ENCODE measurements at places on chromosomes 12 and 14. TPM values are rescaled to one million over a fixed set of nuclear protein-coding genes. Genes with fewer than 3 reads are reported as not detected.

DNA sequence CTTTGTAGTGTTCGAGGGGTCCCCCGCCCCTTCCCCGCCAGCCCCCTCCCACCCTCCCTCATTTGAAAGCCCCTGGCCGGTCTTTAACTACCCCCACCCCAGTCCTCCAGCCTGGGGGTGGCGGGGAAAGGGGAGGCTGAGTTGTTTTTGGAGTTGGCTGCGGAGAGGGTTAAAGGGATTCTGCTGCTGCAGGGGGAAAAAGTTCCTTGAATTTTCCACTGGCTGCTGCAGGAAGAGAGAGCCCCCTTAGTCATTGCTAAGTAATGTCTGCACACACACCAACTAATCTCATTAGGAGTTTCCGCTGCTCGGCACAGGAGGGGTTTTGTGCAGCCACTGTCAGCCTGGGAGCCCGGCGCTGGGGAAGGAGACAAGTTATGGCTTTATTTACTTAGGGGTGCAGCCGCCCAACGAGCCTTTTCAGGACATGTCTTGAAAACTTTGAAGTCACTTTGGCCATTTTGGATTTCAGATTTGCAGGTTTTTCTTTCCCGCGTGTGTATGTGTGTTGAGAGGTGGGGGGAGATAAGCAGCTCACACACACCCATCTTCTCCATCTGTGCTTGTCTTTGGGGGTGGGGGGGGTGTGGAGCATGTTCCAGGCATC is 1.8 kb downstream of the ELK3 start:
- H3K27ac ChIP-seq = peak overlapping the region; percentile 99
- H3K27me3 ChIP-seq = peaks cover 7% of the 10 kb centered on the region
- peak; percentile 69 for DNase-seq

- H3K4me1 ChIP-seq = peaks cover 62% of the 10 kb centered on the region
- no peak overlapping the region for H3K4me3 ChIP-seq
- peak overlapping the region; percentile 86 for H3K27ac ChIP-seq
- H3K36me3 ChIP-seq = peaks cover 46% of the 10 kb centered on the region
Observed at GRCh38 chr12:80582431-80582830, 125.0 kb upstream of the MYF6 start.

DNA sequence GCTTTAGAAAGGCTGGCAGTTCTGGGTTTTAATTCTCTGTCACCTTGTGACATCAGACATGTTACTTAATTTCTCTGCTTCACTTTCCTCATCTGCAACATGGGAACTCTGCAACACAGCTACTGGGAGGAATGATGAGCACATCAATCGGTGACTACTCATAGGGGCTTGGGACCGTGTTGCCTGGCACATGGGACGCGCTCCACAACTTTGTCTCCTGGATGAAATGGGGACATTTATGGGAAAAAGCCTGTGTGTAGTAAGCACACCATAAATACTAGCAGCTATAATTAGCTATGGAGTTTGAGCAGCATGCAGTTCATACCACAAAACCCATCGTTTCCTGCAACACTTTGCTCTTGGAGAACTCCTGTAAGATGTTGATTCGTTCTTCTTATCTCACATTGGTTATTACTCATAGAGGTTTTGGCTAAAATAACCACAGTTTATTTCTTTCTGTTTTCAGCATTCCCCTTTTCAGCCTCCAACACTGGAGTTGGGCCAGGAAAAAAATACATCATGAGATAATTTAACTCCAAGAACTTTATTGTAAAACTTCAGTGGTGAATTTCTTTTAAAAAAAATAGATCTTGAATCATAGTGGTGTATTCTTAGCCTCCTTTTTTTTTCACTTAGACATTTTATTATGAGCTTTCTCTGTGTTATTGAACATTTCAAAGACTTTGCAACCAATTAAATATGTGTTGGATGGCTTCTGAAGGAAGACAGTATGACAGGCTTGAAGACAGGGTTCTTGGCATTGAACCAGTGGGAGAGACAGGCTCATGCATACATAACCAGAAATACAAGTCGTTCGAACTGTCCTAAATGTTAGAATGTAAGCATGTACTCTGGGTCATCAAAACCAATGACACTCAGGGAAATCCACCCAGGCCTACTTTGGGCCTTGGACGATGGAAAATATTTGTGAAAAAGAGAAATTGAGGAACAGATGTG is 72.7 kb downstream of the RIN3 start:
- H3K4me3 ChIP-seq = peak overlapping the region; percentile 58
- peaks cover 2% of the 10 kb centered on the region for H3K27me3 ChIP-seq
- H3K36me3 ChIP-seq = peaks cover 42% of the 10 kb centered on the region
- peaks cover 48% of the 10 kb centered on the region for H3K4me1 ChIP-seq
- peak; percentile 97 for DNase-seq

- no peak within 1 kb of the TSS for H3K4me3 ChIP-seq
- H3K27me3 ChIP-seq = peaks cover 4% of the 10 kb centered on the region
- no peaks in the 10 kb centered on the region for H3K36me3 ChIP-seq
- no peak for DNase-seq
Observed at GRCh38 chr12:128852885-128853599, at the start of gene GLT1D1. GLT1D1 (plus strand) TSS chr12:128853478; CDS start chr12:128853582, 104 bp downstream.

GRCh38 chr14:101521473-101521915 is 39.8 kb upstream of the DIO3 start:
- no peak overlapping the region for H3K27ac ChIP-seq
- no peaks in the 10 kb centered on the region for H3K4me1 ChIP-seq
- H3K4me3 ChIP-seq = no peak overlapping the region
- H3K36me3 ChIP-seq = no peaks in the 10 kb centered on the region
- H3K27me3 ChIP-seq = peaks cover 8% of the 10 kb centered on the region
- no peak for DNase-seq

DNA sequence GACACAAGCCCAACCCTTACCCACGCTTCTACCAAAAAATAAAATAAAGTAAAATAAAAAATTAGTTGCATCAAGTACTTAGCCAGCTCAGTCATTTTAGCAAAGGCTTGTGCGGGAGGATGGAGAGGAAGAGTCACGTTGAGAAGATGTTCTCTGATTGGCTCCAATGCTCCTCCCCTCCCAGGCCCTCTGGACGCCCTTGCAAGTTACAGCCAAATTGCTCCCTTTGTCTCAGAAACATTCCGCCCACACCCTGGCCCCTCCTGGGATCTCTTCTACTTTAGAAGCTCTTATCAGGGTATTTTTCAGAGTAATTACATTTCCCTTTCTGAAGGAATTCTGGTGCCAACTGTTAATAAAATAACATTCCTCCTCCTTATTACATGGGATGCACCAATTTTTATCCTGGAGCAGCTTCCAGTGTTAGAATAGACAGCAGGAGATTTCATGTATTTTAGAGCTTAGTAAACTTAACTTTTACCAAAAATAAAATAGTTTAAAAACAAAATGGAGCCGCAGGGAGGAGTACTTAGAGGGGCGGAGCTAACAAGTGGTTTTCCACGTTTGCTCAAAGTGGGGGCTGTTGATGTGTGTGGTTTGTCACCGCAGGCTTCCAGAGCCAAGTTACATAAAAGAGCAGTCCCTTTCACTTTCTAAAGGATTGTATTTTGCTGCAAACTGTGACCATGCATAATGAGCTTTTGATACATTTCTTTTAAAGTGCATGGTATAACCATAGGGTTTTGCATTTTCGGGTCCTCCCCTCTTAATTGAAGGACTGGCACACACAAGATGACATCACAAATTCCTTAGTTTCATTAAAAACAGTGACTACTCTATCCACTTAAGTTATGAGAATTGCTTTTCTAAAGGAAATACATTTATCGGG is 71.7 kb upstream of the RAP1B start:
- H3K4me3 ChIP-seq = no peak overlapping the region
- peaks cover 32% of the 10 kb centered on the region for H3K4me1 ChIP-seq
- DNase-seq = no peak
- H3K27me3 ChIP-seq = peaks cover 2% of the 10 kb centered on the region

GRCh38 chr14:30444451-30444850 is 114.5 kb upstream of the G2E3 start:
- DNase-seq = no peak
- no peaks in the 10 kb centered on the region for H3K36me3 ChIP-seq
- no peak overlapping the region for H3K27ac ChIP-seq
- peaks cover 9% of the 10 kb centered on the region for H3K4me1 ChIP-seq
- peaks cover 6% of the 10 kb centered on the region for H3K27me3 ChIP-seq

DNA sequence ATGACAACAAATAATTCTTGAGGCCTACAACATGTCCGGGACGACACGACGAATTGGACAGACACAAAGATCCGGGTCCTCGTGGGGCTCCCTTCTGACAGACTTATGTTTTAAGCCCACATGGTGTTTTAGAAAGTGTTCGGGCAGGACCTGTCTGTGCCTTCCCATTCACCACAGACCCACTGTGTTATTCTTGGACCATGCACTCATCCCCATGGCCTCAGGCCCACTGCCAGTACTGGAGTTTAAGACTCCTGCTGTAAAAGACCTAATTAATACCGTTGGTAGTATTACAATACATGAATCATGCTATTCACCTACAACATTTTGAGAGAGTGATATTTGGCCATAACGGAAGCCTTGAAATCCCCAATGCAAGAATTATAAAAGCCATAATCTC is 20.0 kb downstream of the SLC15A4 start:
- H3K27ac ChIP-seq = no peak overlapping the region
- peaks cover 45% of the 10 kb centered on the region for H3K36me3 ChIP-seq
- no peaks in the 10 kb centered on the region for H3K27me3 ChIP-seq
- H3K4me1 ChIP-seq = peaks cover 35% of the 10 kb centered on the region

- H3K36me3 ChIP-seq = peaks cover 7% of the 10 kb centered on the region
- no peak overlapping the region for H3K27ac ChIP-seq
- no peaks in the 10 kb centered on the region for H3K4me1 ChIP-seq
- no peak for DNase-seq
Observed at GRCh38 chr14:106228541-106229158, 702.3 kb downstream of the TMEM121 start.

DNA sequence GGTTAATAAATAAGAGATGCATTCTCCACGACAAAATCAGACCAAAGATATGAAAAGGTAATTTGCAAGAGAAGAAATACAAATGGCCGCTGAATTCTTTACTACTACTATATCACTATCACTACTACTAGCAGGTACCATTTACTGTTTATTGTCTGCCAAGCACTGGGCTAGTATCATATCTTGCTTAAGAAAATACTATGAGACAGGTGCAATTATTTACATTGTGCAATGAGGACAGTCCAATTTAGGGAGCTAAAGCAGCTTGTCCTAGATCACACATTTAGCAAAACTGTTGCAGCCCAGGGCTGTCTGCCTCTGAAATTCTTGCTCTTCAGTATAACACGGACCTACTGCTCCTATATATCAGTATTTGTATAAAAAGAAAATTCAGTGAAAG is 52.8 kb downstream of the CRADD start:
- H3K4me1 ChIP-seq = peaks cover 15% of the 10 kb centered on the region
- DNase-seq = no peak
- peaks cover 1% of the 10 kb centered on the region for H3K27me3 ChIP-seq
- H3K4me3 ChIP-seq = no peak overlapping the region

- peaks cover 7% of the 10 kb centered on the region for H3K27me3 ChIP-seq
- no peaks in the 10 kb centered on the region for H3K36me3 ChIP-seq
- DNase-seq = no peak
- H3K4me1 ChIP-seq = no peaks in the 10 kb centered on the region
- no peak overlapping the region for H3K4me3 ChIP-seq
Observed at GRCh38 chr14:53915364-53916014, 41.1 kb downstream of the BMP4 start.

CDKN3 gene
- total RNA-seq = 32.0 TPM

DHH gene
- total RNA-seq = not detected

Measured in HFFc6 (cell line).